ENCODE measurements at places on chromosomes 16 and 17. TPM values are rescaled to one million over a fixed set of nuclear protein-coding genes. Genes with fewer than 3 reads are reported as not detected.
A peak's percentile ranks its signal among the peaks of the same experiment; 100 is the strongest.

DNA sequence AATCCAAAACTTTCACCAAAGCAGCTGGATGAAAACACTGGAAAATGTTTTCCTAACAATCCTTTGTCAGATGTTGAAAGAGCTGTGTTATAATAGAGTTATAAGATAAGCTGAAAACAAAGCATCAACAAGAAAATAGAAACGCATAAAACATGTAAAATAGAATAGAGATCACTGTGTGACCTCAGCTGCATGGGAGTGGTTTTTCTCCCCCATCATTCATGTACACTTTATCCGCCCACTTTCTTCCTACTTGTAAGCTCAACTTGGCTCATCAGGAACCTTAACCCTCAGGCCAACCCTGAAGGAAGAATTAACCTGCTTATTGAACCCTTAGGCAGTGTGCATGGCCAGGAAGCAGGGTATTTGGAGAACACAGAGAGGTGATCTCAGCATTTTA lies 238.5 kb upstream of the PMFBP1 start:
- DNase-seq = no peak

GRCh38 chr16:26111900-26112299 lies 420.1 kb downstream of the HS3ST4 start:
- no peak for DNase-seq

DNA sequence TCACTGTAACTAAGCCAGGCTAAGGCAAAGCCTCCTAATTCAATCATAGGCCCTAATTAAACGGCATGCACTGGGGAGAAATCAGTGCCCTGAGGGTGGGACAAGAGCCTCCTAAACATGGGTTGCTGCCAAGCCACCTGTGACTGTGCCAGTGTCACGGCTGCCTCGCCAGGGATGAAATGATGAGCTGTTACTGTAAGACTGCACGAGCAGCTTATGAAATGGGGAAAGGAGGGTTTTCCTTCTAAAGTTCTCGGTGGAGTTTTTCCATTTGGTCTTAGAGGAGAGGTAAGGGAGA lies 12.7 kb downstream of the TMEM11 start:
- no peak for DNase-seq

DNA sequence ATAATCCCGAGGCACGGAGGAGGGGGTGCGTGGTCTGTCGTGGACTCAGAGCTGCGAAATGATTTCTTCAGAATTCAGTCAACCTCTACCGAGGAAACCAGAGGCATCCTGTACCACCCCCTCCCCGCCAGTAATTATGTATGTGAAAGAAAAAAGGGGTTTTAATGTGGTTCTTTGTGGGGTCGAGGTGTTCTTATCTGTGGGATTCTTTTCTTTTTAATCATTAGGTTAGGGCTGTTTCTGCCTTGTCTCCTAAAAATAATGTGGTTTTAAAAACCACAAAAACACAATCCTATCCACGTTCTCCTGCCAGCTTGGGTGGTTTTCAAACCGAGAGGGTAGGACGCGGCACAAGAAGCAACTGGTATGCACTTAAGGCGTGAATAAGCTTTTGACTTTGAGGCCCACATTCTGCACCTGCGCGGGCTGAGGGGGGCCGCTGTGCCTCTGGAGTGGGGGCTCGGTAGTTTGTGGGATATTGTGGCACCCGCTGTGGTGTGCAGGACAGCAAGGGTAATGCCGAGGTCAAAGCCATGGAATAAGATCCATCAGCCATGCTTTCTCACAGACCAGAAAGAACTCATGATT lies 1.0 kb downstream of the SLC47A1 start:
- no peak for DNase-seq

GRCh38 chr16:28623172-28623711 lies 13.4 kb upstream of the SULT1A1 start:
- peak; percentile 83 for DNase-seq

GRCh38 chr16:48503336-48503735 lies 106.6 kb downstream of the N4BP1 start:
- DNase-seq = no peak

- no peak for DNase-seq
These were observed 96.5 kb downstream of the YPEL2 start for GRCh38 chr17:59427996-59428395.

DNA sequence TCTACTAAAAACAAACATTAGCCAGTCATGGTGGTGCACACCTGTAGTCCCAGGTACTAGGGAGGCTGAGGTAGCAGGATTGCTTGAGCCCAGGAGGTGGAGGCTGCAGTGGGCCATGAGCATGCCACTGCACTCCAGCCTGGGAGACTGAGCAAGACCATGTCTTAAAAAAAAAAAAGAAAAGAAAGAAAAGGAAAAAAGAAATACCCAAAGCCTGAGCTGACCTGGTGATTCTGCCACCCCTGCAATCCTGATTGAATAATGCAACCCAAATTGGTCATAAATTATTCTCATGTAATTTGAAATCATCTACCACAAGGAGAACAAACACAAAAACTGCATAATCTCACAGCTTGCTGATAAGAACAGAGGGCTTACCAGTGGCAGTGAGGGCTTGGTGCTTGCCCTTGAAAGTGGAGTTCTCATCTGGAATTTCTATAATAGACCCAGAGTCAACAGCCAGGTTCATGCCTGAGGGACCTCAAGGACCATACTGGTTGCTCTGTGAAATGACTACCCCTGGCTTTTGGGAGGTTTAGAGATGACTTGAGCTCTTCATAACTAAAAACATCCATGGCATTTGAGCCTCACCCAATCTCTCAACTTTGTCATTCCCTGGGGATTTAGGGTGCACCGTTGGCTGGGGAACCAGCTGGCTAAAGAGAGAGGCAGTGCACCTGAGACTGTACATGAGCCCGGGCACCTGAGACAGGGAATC lies 35.4 kb upstream of the TMC5 start:
- no peak for DNase-seq

DNA sequence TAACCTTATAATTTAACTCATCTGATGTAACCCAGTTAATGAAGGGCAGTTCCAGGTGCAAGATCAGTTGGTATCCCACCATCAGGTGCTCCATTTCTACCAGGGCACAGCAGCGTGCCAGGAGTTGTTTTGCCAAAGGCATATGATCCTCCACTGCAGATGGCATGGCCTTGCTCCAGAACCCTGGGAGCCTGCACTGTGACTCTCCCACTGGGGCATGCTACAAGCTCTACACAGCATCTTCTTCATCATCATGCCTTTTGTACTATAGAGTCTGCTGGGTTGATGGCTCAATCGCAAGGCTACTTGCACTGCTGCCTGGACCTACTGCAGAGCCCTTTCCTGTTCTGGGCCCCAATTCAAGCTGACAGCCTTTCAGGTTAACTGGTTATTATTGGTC lies 11.3 kb upstream of the MAPT start:
- no peak for DNase-seq

DNA sequence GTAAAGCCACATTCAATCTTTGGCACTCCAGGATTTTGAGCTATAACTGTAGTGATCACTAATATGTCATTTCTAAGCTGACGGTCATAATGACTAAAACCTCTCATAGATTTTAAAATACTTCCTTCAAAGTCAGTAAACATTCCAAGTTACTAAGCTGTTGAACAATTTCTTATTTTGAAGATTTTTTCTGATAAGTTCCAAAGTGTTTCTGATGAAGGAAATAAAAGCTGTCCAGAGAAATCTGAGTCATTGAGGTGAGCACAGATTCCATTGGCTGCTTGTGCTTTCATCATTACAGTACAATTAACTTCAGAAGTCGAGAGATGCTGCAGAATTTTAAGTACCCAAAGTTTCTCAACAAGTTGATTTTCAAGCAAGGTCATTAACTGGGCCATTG lies 23.9 kb downstream of the NLRC5 start:
- DNase-seq = no peak

GRCh38 chr16:28990375-28991040 lies 5.7 kb downstream of the LAT start:
- DNase-seq = no peak

Gene SCNN1G
- total RNA-seq = not detected

Measured in osteocyte (in vitro differentiated cells).